ENCODE measurements at places on chromosomes 1 and 21. TPM values are rescaled to one million over a fixed set of nuclear protein-coding genes. Genes with fewer than 3 reads are reported as not detected.

GRCh38 chr1:205162301-205162700, 40.5 kb upstream of the RBBP5 start:
- no peak for DNase-seq
- H3K4me1 ChIP-seq: no peaks in the 10 kb centered on the region
- no peaks in the 10 kb centered on the region for H3K27me3 ChIP-seq
- H3K27ac ChIP-seq: peak overlapping the region; percentile 5
- no peak overlapping the region for H3K4me3 ChIP-seq
- peaks cover 63% of the 10 kb centered on the region for H3K36me3 ChIP-seq

DNA sequence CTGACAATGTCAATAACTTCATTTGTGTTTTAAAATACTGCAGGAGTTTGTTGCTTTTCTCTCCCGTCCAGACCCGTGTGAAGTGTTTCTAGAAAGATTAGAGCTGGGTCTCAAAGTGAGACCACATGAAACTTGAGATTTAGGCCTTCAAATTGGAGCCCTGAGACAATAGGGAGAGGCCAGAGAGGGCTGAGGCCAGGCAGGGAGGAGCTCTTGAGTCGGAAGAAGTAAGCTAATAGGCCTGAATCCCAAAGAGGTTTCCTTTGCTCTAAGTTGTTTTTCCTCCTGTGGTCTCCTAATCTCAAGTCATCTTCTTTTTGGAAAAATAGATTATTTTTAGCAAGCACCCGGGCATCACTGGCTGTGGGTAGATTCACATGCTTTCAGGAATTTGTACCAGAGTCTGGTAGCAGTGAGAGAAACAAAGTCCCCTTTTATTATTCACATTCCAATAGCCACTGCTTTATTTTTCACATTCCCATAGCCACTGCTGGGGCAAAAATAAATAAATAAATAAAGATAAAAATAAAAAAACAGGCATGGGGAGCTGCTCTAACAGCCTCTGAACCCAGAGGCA, 25.6 kb downstream of the CD244 start:
- H3K4me3 ChIP-seq: no peak overlapping the region
- no peaks in the 10 kb centered on the region for H3K27me3 ChIP-seq
- H3K27ac ChIP-seq: peak overlapping the region; percentile 23
- H3K36me3 ChIP-seq: no peaks in the 10 kb centered on the region

Gene U2AF1
- 44.4 TPM for total RNA-seq

Gene CELA3B
- not detected for total RNA-seq

DNA sequence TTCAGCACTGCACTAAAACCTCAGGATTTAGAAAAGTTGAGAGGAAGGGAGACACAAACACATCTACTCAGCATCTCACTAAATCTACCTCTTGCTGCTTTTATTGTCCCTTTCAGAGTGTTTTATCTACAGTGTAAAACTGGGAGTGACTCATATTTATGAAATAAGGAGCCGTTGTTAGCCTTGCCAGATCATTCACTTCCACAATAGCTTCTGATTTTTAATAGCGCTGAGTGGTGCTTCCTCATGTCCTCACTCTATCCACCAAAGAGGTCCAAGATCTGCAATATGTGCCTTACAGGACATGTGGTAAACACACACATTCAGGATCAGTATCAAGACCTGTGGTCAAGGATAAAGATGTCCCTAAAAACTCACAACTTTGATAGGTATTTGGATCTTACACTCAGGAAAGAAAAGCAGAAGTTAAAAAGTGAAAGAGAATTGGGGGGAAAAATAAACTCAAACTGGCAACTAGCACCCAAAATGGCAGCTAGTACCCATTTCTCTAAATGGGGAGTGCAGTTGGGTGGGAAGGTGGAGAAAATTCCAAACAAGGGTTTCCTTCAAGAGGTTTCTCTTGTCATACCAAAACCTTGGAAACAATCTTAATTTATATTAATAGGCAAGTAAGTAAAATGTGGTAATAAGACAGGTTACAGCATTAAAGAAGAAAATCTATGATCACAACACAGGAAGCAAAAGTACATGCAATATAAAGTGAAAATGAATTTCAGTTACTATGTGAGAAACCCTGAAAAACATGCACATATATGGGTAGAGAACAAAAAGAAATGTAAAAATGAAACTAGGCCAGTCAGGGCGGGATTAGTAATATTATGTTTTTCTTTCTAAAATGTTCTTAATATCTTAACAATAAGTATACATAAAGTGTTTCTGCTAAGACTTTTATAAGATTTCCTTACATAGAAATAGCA, 15.9 kb downstream of the DUSP10 start:
- no peaks in the 10 kb centered on the region for H3K36me3 ChIP-seq
- no peak overlapping the region for H3K4me3 ChIP-seq
- H3K27ac ChIP-seq: no peak overlapping the region
- peaks cover 9% of the 10 kb centered on the region for H3K4me1 ChIP-seq
- no peak for DNase-seq
- H3K27me3 ChIP-seq: no peaks in the 10 kb centered on the region
